ENCODE measurements at places on chromosomes 16 and 17. TPM values are rescaled to one million over a fixed set of nuclear protein-coding genes. Genes with fewer than 3 reads are reported as not detected.

- no peak for DNase-seq
Observed at GRCh38 chr17:17934214-17934613, 38.0 kb downstream of the TOM1L2 start.

GRCh38 chr16:50260206-50261159 is 5.9 kb upstream of the ADCY7 start:
- no peak for DNase-seq

GRCh38 chr17:69485901-69486643 is 71.6 kb downstream of the MAP2K6 start:
- DNase-seq: no peak

- no peak for DNase-seq
Observed at GRCh38 chr17:82353484-82353883, 5.6 kb upstream of the TEX19 start.

- DNase-seq: no peak
Observed at GRCh38 chr17:19742495-19742894, 5.6 kb downstream of the ALDH3A1 start.

- no peak for DNase-seq
Observed at GRCh38 chr16:53895851-53896250, 191.9 kb downstream of the FTO start.

DNA sequence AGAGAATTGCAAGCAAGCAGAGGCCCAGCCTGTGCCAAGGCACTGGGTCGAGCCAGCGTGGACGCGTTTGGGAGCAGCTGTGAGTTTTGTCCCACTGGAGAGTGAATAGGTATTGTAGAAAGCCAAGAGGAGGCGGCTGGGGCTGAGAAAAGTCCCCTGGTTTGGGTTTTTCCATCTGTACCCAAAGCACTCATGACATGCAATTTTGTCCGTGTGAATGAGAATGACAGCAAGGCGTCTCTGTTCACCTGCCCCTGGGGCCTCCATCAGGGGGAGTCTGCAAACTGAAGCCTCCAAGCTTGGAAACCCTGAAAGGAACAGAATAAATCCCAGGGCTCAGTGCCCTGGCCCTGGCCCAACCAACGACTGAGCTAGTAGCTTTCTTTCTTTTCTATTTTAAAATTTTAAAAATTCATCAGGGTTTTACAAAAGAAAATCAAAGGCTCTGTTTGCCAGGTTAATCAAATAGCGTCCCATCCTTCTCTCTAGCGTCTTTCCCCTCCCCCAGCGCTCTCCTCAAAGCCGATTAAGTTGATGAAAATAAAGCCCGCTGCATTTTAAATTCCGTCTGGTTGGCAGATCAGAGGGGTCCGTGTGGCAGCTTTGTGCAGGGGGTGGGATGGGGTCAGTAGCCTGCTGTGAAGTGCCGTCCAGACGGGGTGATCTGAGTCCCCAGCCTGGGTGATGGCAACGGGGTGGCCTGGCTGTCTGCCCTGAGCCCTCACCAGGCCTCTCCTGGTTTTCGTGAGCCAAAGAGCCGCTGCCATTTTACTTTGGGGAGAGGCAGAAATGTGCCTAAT is 171.0 kb downstream of the KATNIP start:
- DNase-seq: no peak

- DNase-seq: no peak
Observed at GRCh38 chr17:50267074-50267841, 7.0 kb upstream of the TMEM92 start.

DNA sequence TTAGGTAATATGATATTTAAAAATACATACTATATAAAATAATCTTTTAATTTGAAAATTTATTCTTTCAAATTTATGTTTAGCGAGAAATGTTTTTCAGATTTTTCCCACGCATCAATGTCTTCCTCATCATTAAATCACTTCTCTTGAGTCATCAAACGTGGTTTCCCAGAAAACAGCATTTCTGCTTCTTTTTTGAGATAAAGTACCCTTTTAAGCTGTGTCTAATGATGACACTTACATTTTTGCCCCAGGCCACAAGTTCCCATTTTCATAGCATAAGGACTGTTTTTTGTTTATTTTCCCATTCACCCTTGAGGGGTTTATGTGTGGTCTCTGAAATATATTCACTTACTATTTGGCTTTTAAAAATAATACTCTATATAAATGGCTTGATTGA is 139.0 kb upstream of the HS3ST3A1 start:
- no peak for DNase-seq

- no peak for DNase-seq
Observed at GRCh38 chr17:51595826-51596398, 335.6 kb downstream of the UTP18 start.

DNA sequence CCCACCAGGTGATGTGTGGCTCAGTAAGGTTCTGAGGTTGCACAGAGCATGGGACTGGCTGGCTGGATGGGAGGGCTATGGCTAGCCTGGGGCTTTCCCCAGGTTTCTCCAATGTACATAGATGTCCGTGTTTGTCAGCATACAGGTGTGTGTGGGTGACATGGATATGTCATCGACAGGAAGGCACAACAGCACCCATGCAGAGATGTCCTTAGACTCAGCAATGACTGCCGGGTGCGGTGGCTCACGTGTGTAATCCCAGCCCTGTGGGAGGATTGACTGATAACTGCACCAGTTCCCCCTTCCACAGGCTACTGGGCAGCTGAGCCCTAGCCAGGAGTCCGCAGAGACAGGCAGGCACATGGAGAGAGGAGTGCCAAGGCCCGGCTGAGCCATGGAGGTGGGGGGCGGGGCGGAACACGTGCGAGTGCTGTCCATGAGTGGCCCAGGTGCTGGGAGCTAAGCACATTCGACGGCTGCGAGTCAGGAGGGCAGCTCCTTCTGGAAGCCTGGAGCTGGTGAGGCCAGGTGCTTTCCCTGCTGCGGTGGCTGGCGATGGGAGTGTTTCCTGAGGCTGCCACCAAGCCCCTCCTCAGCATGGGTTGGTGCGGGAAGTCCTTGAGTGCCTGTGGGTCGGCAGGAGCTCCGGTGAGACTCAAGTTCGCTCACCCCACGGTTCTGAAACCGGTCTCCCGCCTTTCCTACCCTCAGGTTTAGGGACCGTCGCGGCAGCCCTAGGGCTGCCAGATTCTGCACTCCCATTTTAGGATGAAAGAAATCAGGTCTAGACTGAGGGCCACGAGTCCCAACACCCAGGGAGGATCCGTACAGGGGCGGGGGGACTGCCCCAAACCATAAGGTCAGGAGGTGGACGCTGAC is 858 bp upstream of the ASPSCR1 start:
- DNase-seq: no peak

DNA sequence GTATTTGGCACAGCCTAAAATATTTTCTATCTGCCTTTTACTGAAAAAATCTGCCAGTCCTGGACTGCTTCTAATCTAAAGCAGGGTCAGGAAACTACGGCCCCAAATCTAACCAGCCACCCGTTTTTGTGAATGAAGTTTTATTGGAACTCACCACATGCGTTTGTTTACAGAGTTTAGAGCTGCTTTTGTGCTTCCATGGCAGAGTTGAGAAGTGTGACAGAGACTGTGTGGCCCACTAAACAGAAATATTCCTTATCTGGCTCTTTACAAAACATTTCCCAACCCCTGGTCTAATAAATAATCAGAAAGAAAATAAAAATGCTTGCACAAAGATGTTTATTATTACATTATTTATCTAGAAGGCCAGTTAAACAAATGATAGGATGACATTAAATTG is 110.2 kb downstream of the COPRS start:
- DNase-seq: no peak

DNA sequence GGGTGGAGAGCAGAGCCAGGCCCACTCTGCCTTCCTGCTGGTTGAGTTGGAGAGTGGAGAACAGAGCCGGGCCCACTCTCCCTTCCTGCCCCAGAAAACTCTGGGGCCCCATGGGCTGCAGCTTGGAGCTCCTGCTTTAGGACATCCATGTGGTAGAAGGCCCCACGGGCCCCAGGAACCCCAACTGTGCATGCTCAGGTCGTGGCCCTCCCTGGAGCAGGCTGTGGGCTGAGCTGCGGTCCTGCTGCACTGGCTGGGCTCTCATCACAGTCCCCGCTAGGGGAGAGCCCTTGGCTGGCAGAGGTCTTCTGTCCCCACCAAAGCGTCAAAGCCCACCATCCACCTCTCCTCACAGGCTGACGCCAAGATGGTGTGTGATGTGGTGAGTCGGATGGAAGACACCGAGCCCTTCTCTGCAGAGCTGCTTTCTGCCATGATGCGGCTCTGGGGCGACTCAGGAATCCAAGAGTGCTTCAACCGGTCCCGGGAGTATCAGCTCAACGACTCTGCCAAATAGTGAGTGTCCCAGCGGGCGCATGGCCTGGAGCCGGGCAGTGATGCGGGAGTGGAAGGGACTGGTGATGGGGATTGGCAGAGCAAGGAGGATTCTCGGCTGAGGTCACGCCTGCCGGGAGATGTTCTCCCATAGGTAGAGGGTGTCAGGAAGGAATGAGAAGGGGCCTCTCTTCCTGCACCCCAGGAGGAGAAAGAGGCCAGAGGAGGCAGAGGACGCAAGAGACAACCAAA is 96.9 kb downstream of the AMFR start:
- DNase-seq: no peak

- DNase-seq: no peak
Observed at GRCh38 chr17:41547921-41548843, 20.1 kb upstream of the KRT19 start.

DNA sequence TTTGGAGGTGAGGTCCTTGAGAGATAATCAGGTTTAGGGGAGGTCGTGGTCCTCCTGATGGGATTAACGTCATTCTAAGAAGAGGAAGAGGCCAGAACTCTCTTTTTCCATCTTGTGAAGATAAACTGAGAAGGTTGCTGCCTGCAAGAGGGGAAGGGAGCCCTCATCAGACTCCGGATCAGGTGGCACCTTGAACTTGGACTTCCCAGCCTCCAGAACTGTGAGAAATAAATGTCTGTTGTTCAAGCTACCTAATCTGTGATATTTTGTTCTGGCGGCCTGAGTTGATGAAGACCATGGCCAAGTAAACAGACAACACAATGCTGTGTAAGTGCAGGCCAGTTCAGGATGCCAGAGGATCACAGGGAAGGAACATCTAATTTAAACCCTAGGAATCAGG is 10.9 kb upstream of the PRKCB start:
- no peak for DNase-seq

DNA sequence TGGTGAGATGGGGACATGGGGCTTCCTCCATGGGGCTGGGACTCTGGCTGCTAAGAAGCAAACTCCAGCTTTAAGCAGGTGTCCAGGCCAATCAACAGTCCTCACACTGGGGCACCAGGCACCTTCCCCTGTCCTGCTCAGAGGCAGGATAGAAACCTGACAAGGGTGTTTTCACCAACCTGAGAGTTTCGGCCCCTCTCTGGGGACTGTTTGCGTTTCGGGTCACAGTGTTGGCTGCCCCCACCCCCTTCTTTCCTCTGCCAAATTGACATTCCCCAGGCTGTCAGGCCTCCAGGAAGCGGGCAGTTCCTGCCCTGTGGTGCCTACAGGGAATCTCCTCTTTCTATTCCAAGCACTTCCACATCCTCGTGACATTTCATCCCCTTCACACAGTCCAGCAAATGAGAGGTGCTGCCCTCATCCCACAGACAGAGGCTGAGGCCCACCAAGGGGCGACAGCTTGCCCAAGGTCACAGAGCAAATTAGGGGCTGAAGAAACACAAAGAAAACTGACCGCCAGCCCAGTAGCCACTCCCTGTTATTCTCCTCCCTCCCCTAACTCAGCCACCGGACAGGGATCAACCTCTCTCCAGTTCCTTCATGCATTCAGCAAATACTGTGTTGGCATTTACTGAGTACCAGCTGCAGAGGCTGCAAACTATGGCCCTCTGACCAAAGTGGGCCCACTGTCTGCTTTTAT is 38.0 kb downstream of the MMP15 start:
- no peak for DNase-seq

- no peak for DNase-seq
Observed at GRCh38 chr17:1890758-1891450, 61.1 kb downstream of the RPA1 start.

DNA sequence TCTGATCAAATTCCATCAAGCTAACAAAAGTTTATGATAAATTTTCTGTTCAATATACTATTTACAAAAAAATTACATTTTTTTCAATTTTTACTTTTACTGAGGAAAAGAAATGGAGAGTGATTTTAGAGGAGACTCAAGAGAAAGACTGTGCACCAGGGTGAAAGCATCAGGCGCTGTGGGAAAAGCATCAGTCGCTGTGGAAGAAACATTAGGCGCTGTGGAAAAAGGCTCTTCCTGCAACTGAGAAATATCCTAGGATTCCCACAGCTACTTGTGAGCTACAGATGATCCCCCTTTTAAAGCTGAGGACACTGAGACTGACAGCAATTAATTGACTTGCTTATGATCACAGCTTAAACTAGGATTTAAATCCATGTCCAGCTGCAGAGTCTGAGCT is 4.9 kb downstream of the ANKFY1 start:
- no peak for DNase-seq

- no peak for DNase-seq
Observed at GRCh38 chr17:45785480-45786193, 1.5 kb downstream of the CRHR1 start.

DNA sequence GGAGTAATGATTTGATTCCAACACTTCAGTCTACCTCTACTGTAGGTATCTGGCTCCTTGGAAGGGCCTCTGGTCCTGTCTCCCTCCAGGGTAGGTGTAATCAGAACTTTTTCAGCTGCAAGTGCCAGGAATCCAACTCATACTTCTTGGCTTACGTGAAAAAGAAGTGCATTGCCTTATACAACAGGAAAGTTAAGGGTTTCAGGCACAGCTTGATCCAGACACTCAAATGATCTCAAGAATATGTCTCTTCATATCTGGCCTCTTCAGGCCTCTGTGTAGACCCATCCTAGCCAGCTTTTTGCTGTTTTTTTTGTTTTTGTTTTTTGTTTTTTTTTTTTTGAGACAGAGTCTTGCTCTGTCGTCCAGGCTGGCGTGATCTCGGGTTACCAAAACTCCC is 4.2 kb upstream of the CORO1A start:
- DNase-seq: no peak

DNA sequence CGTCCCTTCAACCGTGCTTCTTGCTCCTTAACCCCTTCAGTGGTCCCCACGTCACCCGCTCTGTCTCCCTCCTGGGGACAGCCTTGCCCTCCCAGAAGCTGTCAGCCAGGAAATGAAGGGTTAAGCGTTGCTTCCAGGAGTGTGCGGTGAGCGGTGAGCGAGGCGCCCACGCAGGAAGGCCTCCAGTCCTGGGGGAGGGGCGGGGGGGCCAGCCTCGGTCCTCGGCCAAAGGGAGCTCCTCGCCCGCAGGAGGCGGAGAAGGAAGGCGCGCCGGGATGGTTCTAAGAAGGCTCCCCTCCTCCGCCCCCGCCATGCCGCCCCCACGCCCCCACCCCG is 2.3 kb downstream of the RBFOX3 start:
- DNase-seq: no peak

IL17C gene
- not detected for polyA plus RNA-seq

SLC12A3 gene
- polyA plus RNA-seq: 58.0 TPM

DPEP2 gene
- polyA plus RNA-seq: 0.71 TPM

CCL5 gene
- polyA plus RNA-seq: 1.00 TPM

PIGS gene
- 103 TPM for polyA plus RNA-seq

KRTAP2-1 gene
- not detected for polyA plus RNA-seq

SCRN2 gene
- 58.0 TPM for polyA plus RNA-seq

TEKT5 gene
- not detected for polyA plus RNA-seq

EFCAB5 gene
- 3.7 TPM for polyA plus RNA-seq

LRRC45 gene
- 11.1 TPM for polyA plus RNA-seq

SLC47A2 gene
- polyA plus RNA-seq: 5.8 TPM

PSMC3IP gene
- polyA plus RNA-seq: 16.9 TPM

ADAD2 gene
- 0.28 TPM for polyA plus RNA-seq

All from right renal pelvis (tissue), 4 donors.